Stimulated activated CD4-positive, alpha-beta T cell treated with anti-CD3 and anti-CD28 coated beads, Interleukin-15, amount 100 ng/mL, for 48 hours (primary cell): ENCODE measurements at places on chromosomes 12 and 14.

- DNase-seq, result peak; percentile 85
Observed at GRCh38 chr14:75566321-75566720, 12.1 kb upstream of the FLVCR2 start.

- DNase-seq, result peak; percentile 31
Observed at GRCh38 chr12:50542448-50542847, 37.7 kb downstream of the DIP2B start.

DNA sequence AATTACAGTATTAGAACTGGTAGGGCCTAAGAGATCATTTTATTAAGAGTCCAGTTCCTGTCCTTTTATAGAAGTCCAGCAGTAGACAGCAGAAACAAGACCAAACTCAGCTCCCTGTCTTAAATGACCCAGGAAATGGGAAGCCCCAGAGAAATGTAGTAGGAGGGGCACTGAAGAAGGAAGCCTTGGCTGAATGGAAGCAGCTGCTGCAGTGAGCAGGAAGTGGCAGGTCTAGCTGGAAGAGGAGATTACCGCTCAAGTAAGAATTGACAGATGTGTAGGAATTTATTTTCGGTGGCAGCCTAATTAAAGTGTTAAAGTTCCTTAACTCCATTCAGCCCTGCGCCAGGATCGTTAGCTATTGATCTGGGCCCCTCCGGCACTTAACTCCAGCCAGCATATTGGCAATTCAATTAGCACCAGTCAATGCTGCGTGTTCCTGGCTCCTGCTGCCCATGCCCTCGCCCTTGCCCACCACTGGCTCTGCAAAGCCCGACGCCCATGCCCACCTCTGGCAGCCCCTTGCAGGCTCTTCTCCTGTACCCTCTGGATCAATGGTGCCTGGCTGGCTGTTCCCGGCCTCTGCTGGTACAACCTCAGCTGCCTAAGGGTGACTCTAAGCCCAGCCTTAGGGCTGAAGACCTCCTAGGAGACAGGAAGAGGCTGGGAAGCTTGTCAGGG lies 21.1 kb downstream of the ZFHX2 start:
- DNase-seq, result no peak

DNA sequence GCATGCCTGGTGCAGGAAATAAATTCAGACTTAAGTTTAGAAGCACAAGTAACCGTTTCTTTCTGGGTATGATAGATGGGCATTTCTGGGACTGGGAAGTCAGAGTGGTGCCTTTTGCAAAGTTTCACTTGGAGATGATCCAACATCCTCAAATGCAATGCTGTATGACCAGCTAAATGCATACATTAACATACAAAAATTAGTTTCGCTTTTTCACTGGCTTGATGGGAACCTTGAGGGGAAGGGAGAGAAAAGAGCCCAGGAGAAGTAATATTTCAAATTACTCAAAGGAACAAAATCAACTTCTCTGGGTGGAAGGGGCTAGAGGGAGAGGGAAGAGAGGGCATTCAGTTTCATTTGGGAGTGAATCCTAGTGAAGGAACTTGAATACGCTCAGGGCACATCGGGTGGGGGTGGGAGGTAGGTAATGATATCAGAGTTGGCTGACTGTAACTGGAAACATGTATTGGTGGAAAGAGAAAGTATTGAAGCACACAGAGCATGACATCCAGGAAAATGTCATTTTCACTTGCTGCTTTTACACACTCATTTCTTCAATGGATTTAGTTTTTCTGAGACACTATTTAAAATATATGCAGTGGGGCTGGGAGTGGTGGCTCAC lies 175.5 kb downstream of the PTPRO start:
- DNase-seq, result no peak

- DNase-seq, result no peak
Observed at GRCh38 chr14:80150301-80150700, 61.0 kb downstream of the DIO2 start.

GRCh38 chr12:122235741-122236140 lies 9.9 kb upstream of the DIABLO start:
- no peak for DNase-seq

- no peak for DNase-seq
Observed at GRCh38 chr12:106917503-106917902, 38.2 kb upstream of the TMEM263 start.

DNA sequence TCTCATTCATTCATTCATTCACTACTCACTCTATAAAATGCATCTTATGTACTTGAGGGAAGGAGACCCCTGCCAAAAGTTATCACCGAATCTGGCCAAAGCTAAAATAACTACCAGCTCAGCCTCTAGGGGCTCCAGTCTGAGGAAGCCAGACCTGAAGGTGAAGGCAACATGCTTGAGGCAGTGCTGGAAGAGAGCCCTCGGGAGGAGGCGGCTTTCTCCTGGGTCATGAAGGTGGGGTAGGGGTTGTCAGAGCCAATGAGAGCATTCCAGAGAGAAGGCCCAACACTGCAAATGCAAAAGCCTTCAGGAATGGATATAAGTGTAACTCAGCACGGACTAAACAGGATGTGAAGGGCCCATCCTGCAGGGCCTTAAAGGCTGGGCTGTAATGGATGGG lies 62.4 kb downstream of the GSC start:
- no peak for DNase-seq
